ENCODE measurements at places on chromosomes 5 and 9.

DNA sequence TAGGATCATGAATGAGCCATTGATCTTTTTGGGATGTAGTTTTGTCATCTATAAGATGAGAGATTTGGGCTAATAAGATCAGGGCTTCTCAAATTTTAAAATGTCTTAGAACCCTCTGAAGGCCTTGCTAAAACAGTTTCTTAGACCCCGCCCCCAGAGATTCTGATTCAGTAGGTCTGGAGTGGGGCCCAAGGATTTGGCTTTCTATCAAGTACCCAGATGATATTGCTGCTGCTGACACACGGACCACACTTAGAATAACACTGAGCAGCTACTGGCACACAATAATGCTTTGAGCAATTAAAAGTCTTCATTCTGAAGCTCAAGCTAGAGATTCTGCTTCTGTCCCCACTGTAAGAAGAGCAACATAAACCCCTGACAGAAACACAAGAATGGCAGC is 216.7 kb downstream of the SMARCA2 start:
- no peak for DNase-seq

- DNase-seq: no peak
Measured at GRCh38 chr9:134243778-134244467, 79.6 kb upstream of the RNU6ATAC start.

GRCh38 chr9:110126986-110127864 is 80.7 kb downstream of the C9orf152 start:
- DNase-seq: no peak

DNA sequence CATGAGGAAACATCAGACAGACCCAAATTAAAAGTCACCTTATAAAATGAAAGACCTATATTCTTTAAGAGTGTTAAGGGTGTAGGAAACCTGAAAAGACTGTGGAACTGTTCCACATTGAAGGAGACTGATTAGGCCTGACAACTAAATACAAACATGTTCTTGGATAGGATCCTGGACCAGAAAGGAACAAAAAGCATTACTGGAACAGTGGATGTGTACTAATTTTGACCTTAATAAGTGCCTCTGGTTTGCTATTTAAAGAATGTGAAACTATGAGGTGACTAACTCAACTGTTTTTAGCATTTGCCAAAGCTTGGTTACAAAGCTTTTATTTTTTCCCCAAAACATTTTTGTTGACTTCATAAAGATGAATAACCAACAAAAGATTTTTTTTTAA is 340.6 kb downstream of the CAAP1 start:
- no peak for DNase-seq

GRCh38 chr9:132169672-132170392 is 8.0 kb downstream of the NTNG2 start:
- peak; percentile 37 for DNase-seq

GRCh38 chr9:114349713-114350480 is 20.2 kb downstream of the ORM2 start:
- DNase-seq: no peak

GRCh38 chr5:14063138-14063537 is 80.0 kb upstream of the TRIO start:
- no peak for DNase-seq

All from activated T-helper 1 cell treated with anti-CD3 and anti-CD28 coated beads, Interleukin-2, amount 50 U/mL, for 16 hours (primary cell).